ENCODE measurements at places on chromosomes 11 and 22.

DNA sequence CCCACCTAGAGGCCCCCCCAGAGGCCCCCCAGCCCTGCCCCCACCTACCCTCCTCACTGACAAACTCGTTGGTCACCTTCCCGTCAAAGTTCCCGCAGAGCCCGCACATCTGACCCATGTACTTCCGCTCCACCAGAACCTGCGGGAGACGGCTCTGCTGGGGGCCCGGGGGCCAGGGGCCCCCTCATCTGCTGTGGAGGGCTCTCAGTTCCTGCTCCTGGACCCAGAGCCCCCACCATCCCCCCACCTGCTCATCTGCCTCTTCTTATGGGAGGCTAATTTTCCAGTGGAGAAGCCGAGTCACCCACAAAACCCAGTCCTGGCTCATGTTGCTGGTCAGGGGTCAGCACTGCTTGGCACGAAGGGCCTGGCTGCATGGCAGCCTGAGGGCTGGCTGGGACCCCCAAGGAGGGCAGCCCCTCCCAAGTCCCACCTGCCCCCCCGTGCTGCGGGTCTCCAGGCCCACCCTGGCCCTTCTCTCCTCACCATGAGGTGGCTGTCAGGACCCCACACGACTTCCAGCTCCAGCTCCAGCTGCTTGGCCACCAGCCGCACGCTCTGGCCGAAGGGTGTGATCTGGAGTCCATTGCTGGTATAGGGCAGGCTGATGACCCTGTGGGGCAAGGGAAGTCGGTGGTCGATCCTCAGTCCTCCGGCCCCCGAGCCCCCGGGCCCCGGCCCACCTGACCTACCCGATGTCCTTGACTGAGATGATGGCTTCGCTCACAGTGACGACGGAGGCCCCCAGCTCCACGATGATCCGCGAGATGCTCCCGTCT, 5.2 kb downstream of the MUC6 start:
- no peak for DNase-seq

GRCh38 chr11:16179676-16180075, 176.7 kb downstream of the SOX6 start:
- DNase-seq, result no peak

DNA sequence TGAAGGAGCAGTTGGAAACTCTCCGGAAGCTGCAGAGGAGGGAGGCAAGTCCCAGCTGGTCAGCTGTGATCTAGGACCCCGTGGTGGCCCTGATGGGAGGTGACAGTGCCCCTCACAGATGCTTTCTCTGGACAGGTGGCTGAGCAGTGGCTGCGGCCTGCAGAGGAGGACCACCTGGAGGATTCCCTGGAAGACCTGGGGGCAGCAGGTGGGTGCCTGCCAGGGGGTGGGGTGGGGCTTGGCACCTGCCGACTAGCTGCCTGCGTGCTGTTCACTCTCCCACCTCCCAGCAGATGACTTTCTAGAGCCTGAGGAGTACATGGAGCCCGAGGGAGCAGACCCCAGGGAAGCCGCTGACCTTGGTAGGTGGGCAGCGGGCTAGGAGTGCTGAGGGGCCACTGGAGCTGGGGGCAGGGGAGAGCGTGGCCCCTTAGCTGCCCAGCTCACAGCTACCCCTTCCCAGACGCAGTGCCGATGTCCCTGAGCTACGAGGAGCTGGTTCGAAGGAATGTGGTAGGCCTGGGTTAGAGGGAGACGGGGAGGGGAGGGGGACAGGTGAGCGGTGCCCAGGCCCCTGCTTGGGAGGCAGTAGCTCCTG, 3.1 kb downstream of the SCO2 start:
- DNase-seq, result no peak

- DNase-seq, result no peak
Measured at GRCh38 chr22:27635435-27635834, 166.1 kb downstream of the MN1 start.

DNA sequence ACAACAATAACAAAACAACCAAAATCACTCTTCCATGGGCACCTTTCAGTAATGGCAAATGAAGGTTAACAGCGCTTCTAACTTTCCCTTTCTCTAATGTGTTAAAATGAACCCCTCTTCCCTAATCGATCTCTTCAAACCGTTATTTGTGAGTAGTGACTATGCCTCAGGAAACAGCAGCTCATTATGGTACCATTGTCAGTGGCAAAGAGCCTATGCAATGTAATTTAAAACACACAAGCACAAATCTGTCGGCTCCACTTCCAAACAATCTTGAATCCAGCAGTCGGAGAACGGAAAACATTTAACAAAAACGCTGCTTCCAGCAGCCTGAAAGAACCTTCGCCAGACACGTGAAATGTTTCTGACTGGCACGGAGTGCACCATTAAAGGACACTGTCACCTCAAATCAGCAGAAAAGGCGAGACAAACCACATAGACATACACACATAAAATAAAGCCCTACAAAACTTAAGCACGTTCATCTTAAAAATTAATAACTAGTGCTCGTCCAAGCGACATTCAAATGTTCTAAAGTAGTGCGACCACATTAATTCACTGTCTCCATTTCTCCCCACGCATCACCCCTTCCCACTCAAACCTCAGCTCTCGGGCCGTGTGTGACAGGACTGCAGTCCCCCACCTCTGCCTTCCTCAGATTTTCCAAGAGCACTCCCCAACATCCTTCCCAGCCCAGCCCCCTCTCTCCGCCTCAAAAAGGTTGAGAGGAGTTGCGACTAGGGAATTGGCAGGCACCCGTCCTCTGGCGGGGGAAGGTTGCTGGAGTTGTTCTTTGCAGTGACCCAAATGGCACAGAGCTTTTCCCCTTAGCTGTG, 748 bp downstream of the RAB30 start:
- DNase-seq, result no peak

GRCh38 chr11:116696381-116696941, 76.3 kb downstream of the BUD13 start:
- DNase-seq, result no peak

DNA sequence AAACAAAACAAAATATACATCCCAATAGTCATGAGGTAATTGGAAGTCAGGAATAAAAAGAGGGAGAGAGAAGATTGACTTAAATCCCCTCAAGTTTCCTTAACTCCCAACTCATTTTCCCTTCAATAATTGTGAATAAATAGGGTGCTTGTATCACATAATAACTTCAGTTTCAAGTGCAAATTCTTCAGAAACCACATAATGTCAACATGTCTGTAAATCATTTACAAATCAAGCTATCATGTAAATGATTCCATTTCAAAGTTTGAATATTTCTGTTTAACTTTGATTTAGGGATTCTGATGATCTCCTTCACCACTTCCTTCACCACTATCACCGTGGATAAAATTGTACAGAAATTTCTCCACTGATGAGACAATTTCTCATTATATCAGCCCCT, 23.2 kb downstream of the CASP5 start:
- no peak for DNase-seq

DNA sequence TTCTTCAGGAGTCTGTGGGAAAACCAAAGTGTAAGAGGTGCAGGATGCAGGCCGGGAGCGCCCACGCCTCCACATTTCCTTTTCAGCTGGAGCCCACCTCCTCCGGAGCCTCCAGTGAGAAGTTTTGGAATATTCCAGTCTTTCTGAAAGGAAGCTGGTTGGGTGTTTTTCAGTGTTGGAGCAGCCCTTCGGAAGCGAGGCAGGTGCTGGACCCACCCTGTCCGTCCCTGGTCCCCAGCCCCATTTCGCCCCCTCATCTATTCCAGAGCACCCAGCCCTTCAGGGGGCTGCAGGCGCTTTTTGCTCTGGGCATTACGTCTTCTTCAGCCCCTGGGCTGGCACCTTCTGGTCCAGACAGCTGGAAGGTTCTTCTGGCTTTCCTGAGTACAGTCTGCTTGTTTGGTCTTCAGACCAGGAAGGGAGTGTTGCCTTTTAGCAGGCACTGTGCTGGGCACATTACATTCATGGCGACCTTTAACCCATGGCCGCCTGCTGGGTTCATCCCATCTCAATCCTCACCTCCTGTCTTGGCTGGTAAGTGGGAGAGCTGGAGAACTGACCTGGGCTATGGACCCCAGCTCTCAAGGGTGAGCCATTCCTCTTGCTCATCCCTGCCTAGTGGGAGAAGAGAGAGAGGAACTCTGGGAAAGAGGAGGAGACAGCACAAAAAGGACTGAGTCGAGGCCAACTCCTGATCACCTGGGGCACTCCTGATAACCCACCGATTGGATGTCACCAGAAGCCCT, 710 bp upstream of the THY1 start:
- DNase-seq, result no peak

GRCh38 chr11:2737866-2738265, 38.1 kb upstream of the KCNQ1OT1 start:
- no peak for DNase-seq

Measured in activated CD8-positive, alpha-beta memory T cell treated with anti-CD3 and anti-CD28 coated beads for 4 hours (primary cell).